ENCODE measurements at places on chromosomes 16 and 17.
A peak's percentile ranks its signal among the peaks of the same experiment; 100 is the strongest.

DNA sequence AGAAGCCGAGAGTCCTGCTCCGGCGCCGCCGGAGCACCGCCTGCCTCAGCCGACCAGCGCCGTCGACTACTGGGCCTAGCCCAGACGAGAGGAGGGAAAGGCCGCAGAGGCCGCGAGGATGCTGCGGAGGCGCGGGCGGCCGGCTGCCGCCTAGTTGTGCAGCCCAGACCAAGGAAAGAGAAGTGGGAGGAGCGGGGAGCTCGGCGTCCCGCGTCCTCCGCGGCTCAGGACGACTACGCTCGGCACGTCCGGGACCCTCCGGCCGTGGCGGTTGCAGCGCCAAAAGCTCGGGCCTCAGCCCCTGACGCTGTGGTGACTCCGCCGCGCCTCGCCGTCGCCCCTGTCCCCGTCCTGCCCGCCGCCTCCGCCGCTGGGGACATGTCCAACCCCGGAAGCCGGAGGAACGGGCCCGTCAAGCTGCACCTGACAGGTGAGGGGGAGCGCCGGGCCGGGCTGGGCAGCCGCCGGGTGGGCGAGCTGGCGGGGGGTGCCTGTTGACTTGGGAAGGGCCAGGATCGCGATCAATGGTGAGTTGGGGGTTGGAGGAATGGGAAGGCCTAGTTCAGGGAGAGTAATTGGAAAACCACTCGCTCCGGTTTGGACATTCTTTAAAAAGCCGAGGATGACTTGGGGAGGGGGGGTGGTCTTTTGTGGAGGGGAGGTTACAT, 37.7 kb downstream of the RNF135 start:
- peak; percentile 21 for DNase-seq

DNA sequence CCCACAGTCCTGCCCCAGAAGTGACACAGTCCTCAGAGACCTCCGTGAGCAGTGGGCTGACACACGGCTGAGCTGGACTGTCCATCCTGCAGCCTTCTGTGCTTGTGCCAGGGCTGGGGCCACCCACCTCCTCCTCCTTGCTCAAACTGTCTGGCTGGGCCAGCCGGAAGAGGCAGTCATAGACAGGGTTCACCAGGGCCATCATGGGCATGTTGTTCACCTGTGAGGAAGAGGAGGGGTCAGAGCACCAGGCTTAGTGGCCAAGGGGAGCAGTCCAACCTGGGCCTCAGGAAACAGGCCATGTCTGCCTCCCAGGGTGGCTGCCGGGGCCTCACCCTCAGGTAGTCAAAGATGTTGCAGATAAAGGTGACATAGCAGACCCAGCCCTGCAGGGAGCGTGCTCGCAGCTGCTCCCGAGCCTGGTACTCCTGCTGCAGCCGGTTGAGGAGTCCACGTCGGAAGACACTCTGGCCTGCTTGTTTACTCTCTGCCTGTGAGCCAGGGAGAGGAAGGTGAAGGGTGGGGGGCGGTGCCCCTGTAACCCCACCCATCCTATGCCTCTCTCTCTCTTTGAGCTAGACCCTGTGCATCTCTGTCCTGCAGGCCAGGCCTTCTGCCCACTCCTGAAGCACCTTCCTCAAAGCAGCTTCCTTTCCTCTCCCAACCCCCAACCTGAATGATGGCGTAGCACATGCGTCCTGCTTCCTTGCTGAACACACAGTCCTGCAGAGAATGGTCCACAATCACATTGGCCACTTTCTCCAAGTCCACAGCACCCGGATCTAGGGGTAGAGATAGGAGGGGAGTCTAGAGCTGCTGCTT, 3.4 kb downstream of the MIF4GD start:
- DNase-seq = no peak

DNA sequence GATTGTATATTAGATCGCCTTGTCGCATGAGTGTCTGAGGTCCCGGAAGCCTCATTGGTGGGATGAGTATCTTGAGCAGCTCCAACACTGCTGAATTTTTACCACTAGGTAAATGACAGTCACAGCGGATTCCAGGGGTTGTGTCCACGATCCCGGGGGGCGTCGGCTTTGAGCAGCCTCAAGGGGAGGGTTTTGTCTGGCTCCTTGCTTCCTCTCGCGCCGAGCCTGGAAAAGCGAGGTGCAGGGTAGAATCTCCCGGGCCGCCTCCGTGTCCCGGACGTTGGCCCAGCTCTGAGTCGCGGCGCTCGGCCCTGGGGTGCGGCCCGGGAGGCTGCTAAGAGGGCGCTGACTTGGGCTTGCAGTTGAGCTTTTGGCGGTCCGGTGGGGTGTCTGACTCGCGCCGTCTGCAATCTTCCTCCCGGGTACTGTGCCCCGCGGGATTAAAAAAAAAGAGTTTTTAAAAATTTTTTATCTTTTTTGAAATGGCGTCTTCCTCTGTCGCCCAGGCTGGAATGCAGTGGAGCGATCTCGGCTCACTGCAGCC, 4.5 kb downstream of the OR1F1 start:
- no peak for DNase-seq

DNA sequence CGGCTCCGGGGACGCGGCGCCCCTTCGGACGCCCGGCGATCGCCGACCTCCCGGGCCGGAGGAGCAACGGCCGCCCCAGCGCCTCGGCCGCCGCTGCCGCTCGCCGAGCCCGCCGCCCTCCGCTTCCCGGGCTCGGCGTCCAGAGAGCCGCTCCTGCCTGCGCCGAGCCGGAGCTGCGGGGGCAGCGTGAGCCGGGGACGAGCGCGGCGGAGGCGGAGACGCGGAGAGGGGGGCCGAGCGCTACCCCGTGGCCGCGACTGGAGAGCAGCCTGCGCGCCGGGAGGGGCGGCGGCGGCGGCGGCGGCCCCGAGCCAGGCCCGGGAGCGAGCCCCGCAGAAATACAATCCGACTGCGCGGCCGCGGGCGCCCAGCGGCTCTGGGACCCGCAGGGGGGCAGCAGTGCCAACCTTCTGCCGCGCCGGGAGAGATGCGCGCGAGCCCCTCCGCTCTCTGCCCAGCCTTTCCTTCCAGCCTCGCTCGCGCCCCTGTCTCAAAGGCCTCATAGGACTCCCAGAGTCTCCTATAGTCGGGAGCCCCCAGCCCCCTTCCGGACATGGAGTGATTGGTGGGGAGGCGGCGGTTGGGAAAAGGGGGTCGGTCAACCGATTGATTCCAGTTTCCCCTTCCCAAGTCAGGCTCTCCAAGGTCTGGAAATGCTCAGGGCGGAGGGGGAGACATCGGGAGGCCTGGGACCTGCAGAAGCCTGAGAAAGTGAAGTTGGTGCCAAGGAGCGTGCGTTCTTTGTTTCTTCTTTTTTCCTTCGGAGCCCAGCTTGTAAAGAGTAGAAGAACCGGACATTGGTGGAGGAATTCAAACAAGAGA, 1.0 kb upstream of the SDK2 start:
- DNase-seq = no peak

GRCh38 chr17:64431534-64431933, 17.4 kb upstream of the MILR1 start:
- DNase-seq = no peak

- DNase-seq = no peak
These were observed 126.0 kb upstream of the GOT2 start for GRCh38 chr16:58859958-58860669.

GRCh38 chr17:41190328-41190727, 641 bp downstream of the KRTAP9-1 start:
- DNase-seq = no peak

- no peak for DNase-seq
These were observed 1751.4 kb downstream of the TP53TG3F start for GRCh38 chr16:35210681-35211433.

- DNase-seq = no peak
These were observed 26.3 kb upstream of the CLEC18B start for GRCh38 chr16:74447578-74447977.

GRCh38 chr16:16917191-16917785, 538.3 kb downstream of the NPIPA7 start:
- DNase-seq = no peak

- DNase-seq = no peak
These were observed 11.3 kb upstream of the TRAP1 start for GRCh38 chr16:3728424-3729160.

GRCh38 chr16:28162326-28162877, 49.4 kb downstream of the XPO6 start:
- DNase-seq = no peak

- no peak for DNase-seq
These were observed 1.3 kb downstream of the MYL11 start for GRCh38 chr16:30375864-30376263.

DNA sequence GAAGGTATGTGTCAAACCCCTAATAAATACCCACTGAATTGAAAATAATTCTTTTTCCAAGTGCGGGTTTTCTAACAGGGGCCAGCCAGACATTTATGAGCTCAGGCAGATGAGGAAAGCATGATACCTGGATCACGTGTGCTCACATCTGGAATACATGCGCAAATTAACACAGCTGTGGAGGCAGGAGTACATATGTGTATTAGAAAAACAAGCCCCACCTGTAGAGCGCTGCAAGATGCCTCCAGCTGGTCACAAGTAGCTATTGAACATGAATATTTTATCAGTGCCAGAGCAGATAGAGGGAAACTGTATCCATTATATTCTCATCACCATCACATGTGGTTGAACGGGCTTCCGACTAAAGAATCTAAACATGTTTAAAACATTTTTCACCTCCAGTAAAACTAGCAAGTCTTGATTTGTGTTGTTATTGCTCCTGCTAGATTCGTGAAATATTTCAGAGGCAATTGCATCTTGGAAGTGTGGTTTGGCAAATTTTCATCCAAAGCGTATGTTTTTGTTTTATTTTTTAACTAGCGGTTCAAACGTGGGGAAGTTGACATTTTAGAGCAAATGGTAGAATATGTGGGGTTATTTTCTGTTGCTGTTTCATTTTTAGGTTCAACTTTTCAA, 482.8 kb downstream of the CDH13 start:
- no peak for DNase-seq

DNA sequence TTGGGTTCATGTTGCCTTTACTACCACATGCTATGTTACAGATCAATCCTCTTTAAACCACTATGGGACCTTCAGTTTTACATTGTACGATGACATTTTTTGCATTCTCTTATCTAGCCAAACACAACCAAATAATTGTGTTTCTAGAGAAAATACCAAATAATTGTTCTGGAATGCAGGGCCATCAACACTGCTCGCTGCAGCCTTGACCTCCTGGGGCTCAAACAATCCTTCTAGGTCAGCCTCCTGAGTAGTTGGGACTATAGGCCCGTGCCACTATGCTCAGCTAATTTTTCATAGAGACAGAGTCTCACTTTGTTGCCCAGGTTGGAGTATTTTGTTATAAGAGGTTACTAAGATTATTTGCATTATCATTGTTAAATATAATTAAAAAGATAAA, 237.5 kb upstream of the PMFBP1 start:
- no peak for DNase-seq

Data from T-helper 22 cell (primary cell).